ENCODE measurements at places on chromosomes 3 and 15. TPM values are rescaled to one million over a fixed set of nuclear protein-coding genes. Genes with fewer than 3 reads are reported as not detected.

DNA sequence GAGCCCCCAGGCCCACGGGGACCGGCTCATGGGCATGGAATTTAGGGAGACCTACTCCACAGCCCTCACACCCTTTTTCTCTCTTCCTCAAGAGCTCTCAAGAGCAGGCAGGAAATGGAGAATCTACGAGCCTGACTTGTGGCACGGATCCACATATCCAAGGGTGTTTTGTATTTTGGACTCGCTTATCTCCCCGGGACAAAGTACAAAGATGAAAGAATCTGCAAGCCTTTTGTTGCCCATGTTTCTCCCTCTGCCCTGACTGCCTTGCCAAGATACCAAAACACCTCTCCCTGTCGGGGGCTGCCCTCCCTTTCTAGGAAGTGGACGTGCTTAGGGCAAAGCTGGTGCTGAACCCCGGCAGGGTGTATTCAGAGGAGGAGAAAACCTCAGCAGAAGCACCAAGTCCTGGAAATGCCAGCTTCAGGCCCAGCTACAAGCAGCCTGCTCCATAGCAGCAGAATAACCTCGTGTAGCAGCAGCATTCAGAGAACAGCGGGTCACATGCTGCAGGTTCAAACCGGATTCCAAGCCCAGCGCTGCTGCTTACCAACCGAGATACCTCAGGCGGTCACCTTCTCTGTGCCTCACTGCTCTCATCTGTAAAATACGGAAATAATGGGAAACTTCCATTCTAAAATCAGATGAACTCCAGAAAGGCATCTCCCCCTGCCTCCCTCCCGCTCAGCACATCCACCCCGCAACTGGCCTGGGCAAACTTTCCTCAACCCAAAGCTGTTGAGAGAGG is 35.2 kb downstream of the DNASE1L3 start:
- no peak for DNase-seq
- H3K36me3 ChIP-seq: no peaks in the 10 kb centered on the region
- H3K4me1 ChIP-seq: peaks cover 11% of the 10 kb centered on the region
- H3K4me3 ChIP-seq: no peak overlapping the region
- H3K27ac ChIP-seq: no peak overlapping the region

DNA sequence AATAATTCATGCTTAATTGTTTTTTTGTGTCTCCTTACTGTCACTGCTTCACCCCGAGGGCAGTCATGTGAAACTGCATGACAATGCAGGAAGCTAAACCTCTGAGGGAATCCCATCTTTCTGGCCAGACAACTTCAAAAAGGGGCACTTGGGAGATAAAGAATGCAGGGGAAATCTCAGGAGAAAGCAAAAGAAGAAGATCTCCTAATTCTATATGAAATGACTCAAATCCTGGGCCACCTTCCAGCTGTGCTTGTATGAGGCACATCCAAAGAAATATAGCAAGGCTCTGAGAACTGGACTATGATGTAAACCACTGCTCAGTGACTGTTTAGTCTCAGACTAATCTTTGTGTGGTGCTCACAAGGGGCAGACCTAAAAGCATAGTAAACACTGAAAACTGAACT is 22.6 kb upstream of the UMPS start:
- peaks cover 2% of the 10 kb centered on the region for H3K4me1 ChIP-seq
- no peaks in the 10 kb centered on the region for H3K36me3 ChIP-seq
- H3K27me3 ChIP-seq: no peaks in the 10 kb centered on the region
- no peak overlapping the region for H3K4me3 ChIP-seq

- DNase-seq: no peak
- H3K36me3 ChIP-seq: no peaks in the 10 kb centered on the region
- H3K4me1 ChIP-seq: peaks cover 11% of the 10 kb centered on the region
- H3K4me3 ChIP-seq: no peak overlapping the region
- H3K27ac ChIP-seq: no peak overlapping the region
- H3K27me3 ChIP-seq: no peaks in the 10 kb centered on the region
Measured at GRCh38 chr15:52105846-52106245, 6.7 kb downstream of the BCL2L10 start.

DNA sequence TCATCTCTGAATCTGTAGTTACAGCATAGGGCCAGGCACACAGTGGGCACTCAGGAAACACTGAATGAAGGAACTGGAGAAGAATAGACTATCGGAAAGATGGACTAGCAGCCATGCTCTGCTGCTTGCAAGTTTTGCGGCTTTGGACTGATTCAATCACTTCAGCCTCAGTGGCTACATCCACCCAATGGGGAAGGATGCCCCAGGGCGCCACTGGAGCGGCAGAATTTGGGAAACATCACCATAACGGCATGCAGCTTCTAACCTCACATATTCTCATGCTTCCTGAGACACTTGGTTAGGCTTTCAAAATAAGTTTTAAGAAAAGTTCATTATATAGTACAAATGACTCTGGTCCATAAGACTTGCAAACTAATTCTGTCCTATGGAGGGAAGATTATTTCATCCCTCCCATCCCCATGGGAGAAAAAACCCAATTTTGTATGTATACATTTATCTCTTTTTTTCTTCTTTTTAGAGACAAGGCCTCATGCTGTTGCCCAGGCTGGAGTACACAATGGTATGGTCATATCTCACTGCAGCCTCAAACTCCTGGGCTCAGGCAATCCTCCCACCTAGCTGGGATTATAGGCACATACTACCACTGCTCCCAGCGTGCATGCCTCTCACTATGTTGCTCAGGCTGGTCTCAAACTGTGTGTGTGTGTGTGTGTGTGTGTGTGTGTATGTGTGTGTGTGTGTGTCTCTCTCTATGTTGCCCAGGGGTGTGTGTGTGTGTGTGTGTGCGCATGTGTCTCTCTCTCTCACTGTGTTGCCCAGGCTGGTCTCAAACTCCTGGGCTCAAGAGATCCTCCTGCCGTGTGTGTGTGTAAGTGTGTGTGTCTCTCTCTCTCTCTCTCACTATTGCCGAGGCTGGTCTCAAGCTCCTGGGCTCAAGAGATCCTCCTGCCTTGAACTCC is 4.1 kb upstream of the FANCD2 start:
- H3K27ac ChIP-seq: no peak overlapping the region
- peaks cover 27% of the 10 kb centered on the region for H3K4me1 ChIP-seq
- H3K4me3 ChIP-seq: no peak overlapping the region
- peaks cover 12% of the 10 kb centered on the region for H3K36me3 ChIP-seq
- H3K27me3 ChIP-seq: no peaks in the 10 kb centered on the region
- DNase-seq: no peak

- no peak for DNase-seq
- no peak overlapping the region for H3K4me3 ChIP-seq
- H3K4me1 ChIP-seq: no peaks in the 10 kb centered on the region
- peaks cover 3% of the 10 kb centered on the region for H3K27me3 ChIP-seq
- H3K36me3 ChIP-seq: no peaks in the 10 kb centered on the region
Measured at GRCh38 chr15:101349047-101349951, 54.3 kb upstream of the SNRPA1 start.

DNA sequence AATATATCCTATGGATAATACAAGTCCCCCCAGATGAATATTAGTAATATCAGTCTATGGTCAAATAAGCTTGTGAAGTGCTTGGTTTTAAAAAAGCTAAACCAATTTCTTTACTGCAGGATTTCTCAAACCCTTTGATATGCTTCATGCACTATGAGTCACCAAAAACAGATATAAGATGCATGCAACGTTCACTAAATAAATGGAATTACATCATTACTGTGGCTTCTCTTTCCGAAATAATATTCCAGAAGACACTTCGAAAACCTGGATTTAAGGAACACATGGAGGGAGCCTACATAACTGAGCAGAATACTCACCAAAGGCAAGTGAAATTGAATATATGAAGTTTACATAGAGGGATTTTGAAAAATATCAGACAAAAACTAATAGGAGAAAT is 126.3 kb upstream of the ABI3BP start:
- DNase-seq: peak; percentile 70
- no peaks in the 10 kb centered on the region for H3K27me3 ChIP-seq
- H3K4me1 ChIP-seq: peaks cover 2% of the 10 kb centered on the region
- H3K4me3 ChIP-seq: no peak overlapping the region
- no peak overlapping the region for H3K27ac ChIP-seq

Gene ALPK3
- polyA plus RNA-seq: 0.07 TPM

GRCh38 chr3:160376681-160377080 is 22.3 kb downstream of the IFT80 start:
- DNase-seq: peak; percentile 82
- no peaks in the 10 kb centered on the region for H3K27me3 ChIP-seq
- H3K27ac ChIP-seq: no peak overlapping the region
- H3K36me3 ChIP-seq: peaks cover 3% of the 10 kb centered on the region

GRCh38 chr3:43038010-43038409 is 58.9 kb downstream of the GASK1A start:
- H3K27ac ChIP-seq: no peak overlapping the region
- no peak for DNase-seq
- H3K4me3 ChIP-seq: no peak overlapping the region

Gene SLC51A
- polyA plus RNA-seq: not detected

GRCh38 chr15:66927201-66928077 is 138.0 kb upstream of the SMAD3 start:
- no peak overlapping the region for H3K27ac ChIP-seq
- H3K4me1 ChIP-seq: peaks cover 16% of the 10 kb centered on the region
- no peak for DNase-seq
- no peaks in the 10 kb centered on the region for H3K36me3 ChIP-seq
- H3K27me3 ChIP-seq: no peaks in the 10 kb centered on the region
